Astrocyte of the spinal cord (primary cell): ENCODE measurements at places on chromosomes 11 and 22.
A peak's percentile ranks its signal among the peaks of the same experiment; 100 is the strongest.

- no peak for DNase-seq
Measured at GRCh38 chr11:75345455-75346160, 5.9 kb downstream of the ARRB1 start.

GRCh38 chr11:95035316-95035715, 10.3 kb downstream of the KDM4E start:
- DNase-seq = no peak

- DNase-seq = no peak
Measured at GRCh38 chr22:23259916-23260644, 79.8 kb downstream of the BCR start.

DNA sequence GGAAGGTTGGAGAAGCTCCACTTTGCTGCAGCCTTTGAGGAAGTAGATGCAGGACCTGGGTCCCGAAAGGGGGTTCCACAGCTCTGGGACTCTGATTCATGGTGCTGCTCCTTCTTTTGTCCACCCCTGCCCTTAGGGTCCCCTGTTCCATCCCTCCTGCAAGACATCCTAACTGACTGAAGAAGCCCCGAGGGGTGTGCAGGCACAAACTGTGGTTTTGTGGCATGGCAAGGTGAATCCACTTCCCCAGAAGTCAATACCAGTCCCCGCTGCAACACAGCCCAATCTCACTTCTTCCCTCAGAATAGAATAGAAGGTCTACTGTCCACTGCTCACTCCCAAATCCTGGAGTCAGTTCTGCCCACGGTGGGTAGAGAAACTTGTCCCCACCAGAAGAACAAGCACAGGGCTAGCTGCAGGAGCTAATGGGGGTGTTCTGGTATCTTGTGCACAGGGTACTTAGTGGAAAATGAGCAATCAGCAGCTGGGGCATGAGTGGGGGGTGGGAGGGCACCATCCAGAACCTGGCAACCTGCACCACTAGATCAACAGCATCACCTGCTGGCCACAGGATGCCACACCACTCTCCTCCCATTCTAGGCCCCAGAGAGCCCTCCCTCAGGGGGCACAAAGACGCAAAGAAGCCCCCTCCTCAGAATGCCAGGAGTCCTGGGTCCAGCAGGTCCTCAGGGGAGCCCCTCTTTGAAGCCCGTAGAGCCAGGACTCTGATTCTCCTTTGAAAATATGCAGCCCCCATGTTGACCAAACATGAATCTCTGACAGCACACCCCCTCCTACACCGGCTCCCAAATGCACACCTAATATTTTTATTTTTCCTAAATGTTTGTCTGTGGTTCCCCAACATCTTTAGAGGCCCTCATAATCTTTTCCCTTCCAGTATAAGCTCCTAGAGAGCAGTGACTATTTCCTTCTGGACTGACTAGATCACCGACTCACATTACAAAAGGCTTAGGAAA, 14.1 kb downstream of the SPATA19 start:
- no peak for DNase-seq

GRCh38 chr11:9573052-9573774, at the start of gene WEE1:
Gene WEE1, plus strand, starts transcription at chr11:9573670. Its CDS starts 264 bp downstream, at chr11:9573934.
- peak; percentile 99 for DNase-seq

DNA sequence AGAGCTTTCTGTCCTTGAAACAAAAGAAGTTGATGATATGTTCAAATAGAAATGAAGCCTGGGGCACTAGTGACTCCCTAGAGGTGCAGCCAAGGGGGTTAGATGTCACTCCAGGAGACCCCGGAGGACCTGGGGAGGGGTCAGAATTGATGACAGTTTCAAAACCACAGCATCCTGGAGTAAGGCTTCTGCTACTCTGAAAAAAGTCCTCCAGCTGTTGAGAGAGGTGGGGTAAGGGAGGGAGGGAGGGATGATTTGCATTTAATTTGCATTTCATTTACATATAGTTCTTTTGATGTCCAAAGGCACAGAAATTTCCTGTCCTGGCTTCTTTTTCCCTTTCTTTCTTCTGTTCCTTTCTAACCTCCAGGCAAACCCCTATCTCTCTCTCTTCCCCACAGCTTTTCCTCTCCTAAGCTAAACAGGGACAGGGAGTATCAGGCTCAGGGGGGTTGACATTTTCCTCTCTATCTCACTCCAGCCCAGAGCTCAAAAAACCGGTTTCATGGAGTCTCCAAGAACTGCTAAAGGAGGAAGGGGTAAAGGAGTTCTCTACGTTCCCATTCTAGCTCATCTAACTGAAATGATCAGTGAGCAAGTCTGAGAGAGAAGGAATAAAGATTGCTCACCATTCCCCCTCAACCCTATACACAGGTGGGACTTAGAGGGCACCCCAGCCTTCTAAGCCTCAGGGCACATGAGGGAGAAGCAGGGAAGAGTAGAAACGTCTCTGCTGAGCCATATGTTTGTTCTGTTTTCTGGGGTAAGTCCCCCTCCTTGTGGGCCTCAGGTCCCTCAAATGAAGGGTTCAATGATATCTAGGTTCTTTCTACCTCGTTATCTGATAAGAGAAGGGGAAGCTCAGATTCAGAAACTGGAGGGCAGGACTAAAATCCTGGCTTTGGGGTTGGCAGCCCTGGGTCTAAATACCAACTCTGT, 3.5 kb upstream of the POU2F3 start:
- peak; percentile 26 for DNase-seq

- no peak for DNase-seq
Measured at GRCh38 chr11:44162004-44162403, 66.5 kb downstream of the EXT2 start.

- DNase-seq = no peak
Measured at GRCh38 chr22:42134100-42135020, 3.8 kb upstream of the CYP2D6 start.

- no peak for DNase-seq
Measured at GRCh38 chr22:38292694-38293093, 19.9 kb upstream of the TMEM184B start.

DNA sequence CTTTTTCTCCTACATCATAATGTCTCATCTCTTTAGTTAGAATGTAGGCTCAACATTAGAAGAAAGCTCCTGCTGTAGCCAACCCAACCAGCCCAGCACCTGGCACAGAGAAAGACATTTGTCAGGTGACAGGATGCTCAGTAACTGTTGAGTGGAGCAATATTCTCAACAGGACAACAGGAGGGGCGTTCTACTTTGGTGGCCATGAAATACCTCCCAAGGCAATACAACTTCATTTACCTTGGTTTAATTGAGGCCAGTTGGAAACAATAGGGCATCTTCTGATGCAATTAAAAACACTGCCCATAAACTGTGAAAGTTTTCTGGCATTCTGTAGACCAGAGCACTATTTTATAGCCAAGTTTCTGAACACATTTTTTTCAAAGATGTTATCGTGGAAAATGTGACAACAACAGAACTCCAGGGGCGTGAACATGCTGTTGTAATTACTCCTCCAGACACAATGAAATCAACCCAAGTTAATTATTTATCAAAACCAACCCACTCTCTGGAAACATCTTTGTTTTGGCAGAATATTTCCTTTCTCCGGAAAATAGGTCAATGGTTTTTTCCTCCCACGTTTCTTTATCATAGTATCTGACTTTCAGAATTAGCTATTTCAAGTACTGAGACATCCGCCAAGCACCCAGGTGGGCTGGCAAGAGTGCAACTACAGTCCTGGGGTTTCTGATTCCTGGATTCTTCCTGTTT, 538.1 kb downstream of the SOX6 start:
- no peak for DNase-seq

DNA sequence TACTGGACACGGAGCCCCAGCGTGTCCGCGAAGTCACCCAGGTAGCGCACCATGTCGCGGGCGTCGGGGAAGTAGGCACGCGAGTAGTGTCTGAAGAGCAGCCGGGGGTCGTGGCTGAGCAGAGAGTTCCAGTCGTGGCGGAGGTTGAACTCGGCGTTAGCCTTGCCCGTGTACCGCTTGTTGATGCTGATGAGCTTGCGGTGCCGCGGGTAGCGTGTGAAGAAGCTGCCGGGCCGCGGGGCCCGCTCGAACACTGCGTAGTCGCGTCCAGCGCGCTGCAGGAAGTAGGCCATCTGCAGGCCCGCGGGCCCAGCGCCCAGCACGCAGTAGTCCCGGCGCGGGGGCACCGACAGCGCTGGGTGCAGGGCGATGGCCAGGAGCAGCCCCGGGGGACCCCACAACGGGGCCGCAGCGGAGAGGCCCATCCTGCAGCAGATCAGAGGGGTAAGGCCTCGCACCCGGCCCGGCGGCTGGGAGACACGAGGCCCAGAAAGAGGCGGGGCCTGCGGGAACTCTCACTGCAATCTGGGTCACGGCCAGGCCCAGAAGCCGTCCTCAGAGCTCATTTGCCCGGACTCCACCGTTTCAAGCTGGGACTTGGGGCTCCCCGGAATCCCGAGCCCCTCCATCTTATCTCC, 723 bp downstream of the FOXRED2 start:
- no peak for DNase-seq

- peak; percentile 60 for DNase-seq
Measured at GRCh38 chr22:25025491-25026400, 73.2 kb downstream of the KIAA1671 start.

DNA sequence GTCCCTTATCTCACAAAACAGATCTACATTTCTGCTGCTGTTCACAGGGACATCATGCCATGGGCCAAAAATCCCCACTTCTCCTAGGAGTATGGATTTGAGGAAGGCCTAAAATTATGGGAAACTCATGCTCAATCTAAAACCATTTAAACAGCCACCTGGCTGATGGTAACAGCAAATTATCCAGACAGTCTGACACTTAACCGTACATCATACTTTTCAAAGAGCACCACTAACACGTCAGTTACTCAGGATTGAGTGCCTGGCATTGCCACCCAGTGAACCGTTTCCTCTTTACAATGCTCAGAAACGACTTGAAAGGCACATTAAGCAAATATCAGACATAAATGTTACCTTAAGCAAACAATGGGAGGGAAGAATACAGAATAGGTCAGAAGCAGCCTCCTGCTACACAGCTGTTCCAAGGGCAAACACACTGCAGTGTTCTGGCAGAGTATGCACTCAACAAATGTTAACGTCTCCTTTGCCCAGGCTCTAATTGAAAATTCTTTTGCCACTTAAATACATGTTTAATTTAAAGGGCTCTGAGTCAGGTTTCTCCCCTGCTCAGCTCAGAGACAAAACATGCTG, 18.8 kb upstream of the SLC36A4 start:
- no peak for DNase-seq

DNA sequence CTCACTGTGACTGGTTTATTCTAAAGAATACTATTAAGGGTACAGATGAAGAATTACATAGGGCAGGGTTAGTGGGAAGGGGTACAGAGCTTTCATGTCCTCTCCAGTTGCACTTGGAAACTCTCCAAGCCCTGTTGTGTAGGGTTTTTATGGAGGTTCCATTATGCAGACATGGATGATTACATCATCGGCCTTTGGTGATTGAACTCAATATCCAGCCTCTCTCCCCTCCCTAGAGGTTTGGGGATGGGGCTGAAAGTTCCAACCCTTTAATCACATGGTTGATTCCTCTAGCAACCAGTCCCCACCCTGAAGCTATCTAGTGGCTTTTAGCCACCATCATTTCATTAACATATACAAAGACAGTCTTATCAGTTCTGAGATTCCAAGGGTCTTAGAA, 472.6 kb downstream of the BUD13 start:
- DNase-seq = no peak

GRCh38 chr11:102850973-102851745, 7.8 kb upstream of the MMP3 start:
- DNase-seq = peak; percentile 88

DNA sequence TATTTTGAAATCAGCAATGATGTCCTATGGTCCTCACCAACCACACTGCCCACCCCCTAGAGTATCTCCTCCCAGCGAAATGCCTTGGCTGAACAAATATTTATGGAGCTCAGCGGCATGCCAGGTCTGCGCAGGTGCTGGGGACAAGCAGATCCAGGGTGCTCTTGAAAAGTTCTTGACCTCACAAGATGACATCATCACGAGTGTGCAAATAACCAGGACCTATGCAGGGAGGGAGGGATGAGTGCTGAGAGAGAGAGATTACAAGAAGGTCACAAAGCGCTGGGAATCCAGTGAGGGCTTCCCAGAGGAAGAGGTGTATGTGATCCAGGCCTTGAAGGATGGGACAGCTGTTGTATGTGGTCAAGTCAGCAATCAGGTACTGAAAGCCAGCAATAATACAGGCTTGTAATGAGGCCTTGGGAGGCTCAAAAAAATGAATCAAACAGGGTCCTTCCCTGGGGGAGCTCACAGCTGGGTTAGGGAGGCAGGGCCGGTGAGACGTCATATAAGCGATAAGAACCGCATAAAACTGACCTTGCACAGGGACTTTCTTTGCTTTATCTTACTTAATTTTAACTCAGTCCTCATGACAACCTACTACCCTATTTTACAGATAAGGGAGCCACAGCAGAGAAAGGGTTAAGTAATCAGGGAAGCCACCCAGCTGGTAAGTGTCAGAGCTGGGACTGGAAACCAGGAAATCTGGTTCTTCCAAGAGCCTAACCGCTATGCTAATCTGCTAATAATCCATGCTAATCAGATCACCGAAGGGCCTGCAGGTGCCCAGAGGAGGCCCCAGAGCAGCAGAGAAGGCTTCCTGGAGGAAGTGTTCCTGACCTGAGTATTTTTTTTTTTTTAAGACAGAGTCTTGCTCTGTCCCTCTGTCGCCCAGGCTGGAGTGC, 8.2 kb downstream of the ARRB1 start:
- DNase-seq = no peak

- no peak for DNase-seq
Measured at GRCh38 chr11:111560800-111561199, 20.3 kb downstream of the LAYN start.

DNA sequence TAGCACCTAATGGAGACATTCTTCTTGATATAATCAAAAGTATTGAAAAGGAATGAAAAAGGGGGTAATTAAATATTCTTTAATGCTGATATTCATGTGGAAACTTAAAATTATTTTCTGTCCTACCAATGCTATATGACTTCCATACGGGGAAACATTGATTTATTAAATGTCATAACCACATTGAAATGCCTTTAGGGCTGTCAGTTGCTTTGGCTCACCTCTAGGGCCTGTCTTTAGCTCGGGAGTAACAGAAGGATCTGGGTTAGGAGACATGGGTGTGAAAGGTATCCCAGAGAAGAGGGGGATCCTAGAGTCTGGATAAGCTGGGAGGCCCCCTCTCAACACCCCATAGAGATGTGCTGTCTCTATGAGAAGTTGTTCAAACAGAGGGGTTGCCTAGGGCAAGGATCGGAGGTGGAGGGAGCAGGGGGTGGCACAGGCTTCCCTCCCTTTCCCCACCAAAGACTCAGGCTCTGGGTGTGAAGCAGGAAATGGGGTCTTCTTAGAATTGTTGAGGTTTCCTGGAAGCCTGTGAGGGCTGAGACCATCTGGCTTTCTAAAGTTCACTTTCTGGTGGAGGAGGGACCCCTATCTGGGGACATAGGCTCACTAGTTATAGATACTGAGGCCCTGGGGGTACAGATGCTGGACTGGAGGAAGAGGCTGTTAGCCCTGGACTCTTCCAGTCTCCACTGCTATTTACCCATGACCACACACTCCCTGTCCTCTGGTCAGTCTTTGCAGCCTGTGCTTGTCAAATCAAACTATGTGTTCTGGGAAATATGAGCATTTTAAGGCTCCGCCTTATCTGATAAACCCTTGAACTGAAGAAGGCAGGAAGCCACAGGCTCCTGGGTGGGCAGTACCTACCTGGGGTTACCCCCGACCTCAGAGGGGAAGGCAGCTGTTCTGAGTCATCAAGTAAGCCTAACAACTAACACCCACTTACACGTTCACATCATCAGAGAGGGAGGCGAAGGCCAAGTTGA, 55.8 kb upstream of the RRAS2 start:
- DNase-seq = no peak

GRCh38 chr11:34280945-34281872, 76.6 kb downstream of the ABTB2 start:
- no peak for DNase-seq

- no peak for DNase-seq
Measured at GRCh38 chr22:23704829-23705228, 14.0 kb downstream of the RGL4 start.
